ENCODE measurements at places on chromosomes 7 and 10.

DNA sequence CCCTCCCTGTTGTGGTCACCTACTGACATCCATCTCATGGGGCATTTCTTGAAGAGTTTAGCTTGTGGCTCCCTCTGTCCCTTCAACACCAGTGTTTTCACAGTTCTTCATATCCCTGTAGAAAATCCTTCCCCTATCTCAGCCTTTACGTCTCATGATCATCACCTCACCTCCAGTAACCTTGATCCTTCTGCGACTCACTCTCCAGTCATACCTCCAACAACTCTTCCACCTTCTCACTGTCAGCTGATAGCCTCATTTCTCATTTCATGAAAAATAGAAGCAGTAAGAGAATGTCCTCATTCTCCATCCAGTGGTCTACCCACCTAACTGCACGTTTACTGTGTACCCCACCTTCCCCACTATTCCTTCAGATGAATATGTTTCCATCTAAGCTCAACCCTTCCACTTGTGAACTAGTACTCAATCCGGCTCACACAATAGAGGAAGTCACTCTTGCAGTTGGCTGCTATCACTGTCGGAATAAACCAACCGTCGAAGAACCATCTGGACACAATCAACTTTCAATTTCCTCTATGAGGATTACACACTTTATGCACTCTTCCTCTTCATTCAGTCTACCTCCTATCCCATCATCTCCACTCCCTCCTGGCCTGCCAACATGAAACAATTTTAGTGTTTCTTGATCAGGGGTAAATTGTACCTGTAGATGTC lies 256.0 kb downstream of the AHR start:
- no peak for DNase-seq

GRCh38 chr10:101230183-101230917 lies 1.1 kb upstream of the LBX1 start:
- no peak for DNase-seq

GRCh38 chr7:17123020-17123419 lies 175.4 kb upstream of the AHR start:
- no peak for DNase-seq

- no peak for DNase-seq
These were observed 529.9 kb upstream of the DPP6 start for GRCh38 chr7:153522261-153522660.

DNA sequence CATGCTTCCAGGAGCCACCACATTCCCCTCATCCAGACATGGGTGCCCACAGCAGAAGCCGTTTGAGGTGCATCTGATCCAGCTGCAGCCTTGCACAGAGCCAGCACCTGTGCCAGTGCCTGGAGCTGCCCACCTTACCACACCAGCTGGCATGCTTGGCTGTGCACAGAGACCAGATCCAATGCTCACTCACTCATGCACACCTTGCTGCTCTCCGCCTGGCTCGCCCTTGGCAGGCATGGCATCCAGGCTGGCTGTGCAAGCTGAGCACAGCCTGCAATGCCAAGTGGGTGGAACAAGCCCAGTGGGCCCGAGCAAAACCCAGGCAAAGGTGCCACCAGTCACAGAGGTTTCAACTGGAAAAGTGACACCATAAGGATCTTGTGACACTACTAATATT lies 66.9 kb upstream of the SEMA3A start:
- no peak for DNase-seq

- no peak for DNase-seq
These were observed 39.6 kb downstream of the NUP205 start for GRCh38 chr7:135597181-135597925.

DNA sequence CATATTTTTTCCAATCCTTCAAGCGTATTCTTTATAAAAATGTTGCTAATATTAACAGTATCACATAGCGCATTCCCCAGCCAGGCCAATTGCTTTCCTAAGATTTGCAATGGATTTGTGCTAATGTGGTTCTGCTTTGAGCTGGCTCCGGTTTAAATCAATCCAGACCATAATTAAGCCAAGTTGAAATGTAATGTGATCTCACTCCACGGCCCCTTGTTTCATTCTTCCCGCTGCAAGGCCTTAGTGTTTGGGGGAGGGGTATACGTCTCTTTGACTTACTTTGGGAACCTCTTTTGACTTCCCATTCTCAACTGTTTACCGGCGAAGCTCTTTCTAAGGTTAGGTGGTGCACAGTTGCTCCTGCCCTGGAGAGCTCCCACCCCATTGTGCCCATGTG lies 86.4 kb downstream of the PRPF18 start:
- no peak for DNase-seq

- no peak for DNase-seq
These were observed 30.3 kb upstream of the KBTBD2 start for GRCh38 chr7:32921896-32922295.

DNA sequence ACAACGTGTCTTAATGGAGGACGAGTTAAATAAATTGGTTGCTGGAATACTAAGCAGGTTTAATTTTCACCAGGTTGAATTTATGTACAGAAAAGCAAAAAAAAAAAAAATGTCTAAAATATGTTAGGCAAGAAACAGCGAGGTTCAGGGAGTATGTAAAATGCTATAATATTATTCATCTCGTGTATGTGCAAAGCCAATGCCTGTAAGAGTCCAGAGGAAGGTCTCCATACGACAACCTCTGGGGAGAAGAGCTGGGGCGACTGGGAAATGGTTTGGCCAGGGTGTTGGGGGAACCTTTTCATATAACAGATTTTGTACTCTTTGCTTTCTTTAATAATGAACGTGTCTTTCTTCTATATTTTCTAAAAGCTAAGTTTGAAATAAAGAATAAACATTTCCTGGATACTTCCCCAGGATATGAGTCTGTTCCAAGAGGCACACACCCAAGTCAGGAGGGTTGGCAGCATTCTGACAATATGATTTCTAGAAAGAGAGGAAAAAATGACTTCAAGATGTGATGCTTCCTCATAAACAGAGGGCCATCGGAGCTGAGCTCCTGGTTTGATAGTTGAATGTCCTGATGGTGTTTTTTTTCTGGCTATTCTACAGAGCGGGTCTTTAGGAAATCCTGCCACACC lies 208.6 kb upstream of the MGMT start:
- no peak for DNase-seq

- DNase-seq, result no peak
These were observed 18.0 kb downstream of the FKBP6 start for GRCh38 chr7:73345951-73346350.

GRCh38 chr7:151498495-151498894 lies 21.2 kb downstream of the RHEB start:
- DNase-seq, result no peak

- DNase-seq, result no peak
These were observed 128.5 kb downstream of the TACC2 start for GRCh38 chr10:122117475-122117874.

DNA sequence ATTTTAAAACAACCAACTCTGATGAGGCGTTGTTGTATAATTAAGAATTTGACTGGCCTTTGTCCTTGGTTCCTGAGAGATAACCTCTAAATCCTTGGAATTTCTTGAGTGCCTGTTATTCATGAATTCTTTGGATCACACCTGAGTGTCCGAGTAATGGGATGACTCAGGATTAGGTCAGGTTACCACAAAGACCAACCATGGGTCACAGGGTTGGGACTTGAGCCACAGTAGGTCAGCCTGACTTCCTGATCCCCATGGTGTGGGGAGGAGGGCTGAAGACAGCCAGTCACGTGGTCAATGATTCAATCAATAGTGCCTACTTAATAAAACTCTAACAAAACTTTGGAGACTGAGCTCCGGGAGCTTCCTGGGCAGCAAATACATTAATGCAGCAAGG lies 192.5 kb downstream of the GFRA1 start:
- DNase-seq, result no peak

GRCh38 chr7:43915907-43916306 lies 9.5 kb upstream of the URGCP start:
- no peak for DNase-seq

- no peak for DNase-seq
These were observed 142.1 kb downstream of the SLC25A13 start for GRCh38 chr7:96179837-96180236.

DNA sequence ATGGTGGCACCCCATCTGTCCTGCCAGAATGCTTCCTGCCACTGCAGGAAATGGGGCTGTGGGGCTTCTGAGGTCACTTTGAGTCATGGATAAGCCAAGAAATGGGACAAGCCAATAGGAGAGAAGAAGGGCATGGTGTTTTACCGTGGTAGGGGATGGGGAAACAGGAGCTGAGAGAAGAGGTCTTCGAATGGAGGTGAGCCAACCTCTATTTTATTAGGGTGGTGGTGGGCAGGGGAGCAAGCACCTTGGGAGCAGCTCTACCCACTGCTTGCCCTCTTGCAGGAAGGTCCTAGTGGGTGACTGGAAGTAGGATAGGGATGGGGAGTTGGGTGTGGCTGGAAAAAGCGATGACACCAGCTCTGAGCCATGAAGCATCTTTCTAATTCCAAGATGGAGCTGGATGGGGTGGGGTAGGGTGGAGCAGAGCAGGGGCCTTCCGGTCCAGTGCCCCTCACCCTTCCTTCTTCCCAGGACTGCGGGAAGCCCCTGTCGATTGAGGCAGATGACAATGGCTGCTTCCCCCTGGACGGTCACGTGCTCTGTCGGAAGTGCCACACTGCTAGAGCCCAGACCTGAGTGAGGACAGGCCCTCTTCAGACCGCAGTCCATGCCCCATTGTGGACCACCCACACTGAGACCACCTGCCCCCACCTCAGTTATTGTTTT lies 9.1 kb downstream of the ZYX start:
- no peak for DNase-seq

DNA sequence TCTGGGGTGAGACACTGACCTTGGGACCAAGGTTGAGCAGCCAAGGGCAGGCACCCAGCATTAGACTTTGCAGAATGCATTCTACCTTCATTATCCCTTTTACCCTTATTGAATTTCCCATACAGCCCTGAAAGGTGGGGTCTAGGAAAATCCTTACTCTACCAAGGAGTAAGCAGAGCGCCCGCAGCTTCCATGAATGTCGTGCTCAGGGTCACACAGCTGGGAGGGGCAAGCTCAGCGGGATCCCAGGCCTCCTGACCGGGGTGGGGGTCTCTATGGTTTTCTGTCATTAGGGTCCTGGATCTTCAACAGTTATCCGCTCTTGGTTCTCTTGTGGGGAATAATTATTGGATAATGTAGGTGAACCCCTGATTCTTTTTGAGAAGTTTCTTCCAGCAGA lies 30.7 kb upstream of the BTBD16 start:
- no peak for DNase-seq

- DNase-seq, result peak; percentile 24
These were observed 26.1 kb downstream of the INPP5A start for GRCh38 chr10:132563485-132564248.

DNA sequence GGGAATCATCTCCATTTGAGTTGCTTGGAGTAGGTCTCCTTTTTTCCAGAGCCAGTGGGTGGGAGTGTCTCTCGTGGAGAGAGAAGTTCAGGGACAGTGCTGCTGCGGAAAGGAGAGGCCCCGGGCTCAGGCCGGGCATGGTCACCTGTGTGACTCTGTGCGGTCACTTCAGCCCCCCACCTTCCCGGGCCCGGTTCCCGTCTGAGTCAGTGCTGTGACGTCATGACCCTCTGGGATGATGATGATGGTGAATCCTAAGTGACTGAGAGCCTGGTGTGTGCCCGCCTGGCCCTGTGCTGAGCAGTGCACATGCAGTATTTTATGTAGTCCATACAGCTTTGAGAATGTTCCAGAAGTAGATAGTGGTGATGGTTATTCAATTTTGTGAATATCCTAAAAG lies 32.6 kb upstream of the AP5Z1 start:
- no peak for DNase-seq

- DNase-seq, result no peak
These were observed 51.4 kb upstream of the AOAH start for GRCh38 chr7:36775676-36776075.

DNA sequence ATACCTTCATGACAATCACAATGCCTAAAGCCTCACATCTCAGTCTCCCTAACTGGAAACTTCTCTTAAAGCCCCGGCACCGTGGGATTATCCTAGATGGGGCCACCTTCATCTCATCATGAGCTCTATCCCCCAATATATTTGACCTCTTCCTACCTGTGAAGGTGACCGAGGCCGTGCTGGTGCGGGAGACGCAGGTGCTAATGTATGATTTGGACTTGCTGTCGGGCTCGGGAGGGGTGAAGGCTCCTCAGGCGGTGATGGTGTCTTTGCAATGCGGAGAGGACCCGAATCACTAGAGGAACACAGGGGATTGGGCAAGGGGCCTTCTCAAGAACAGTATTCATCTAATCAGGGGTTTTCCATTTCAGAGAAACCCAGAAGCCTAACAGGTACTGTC lies 168.4 kb downstream of the AMPH start:
- DNase-seq, result no peak

DNA sequence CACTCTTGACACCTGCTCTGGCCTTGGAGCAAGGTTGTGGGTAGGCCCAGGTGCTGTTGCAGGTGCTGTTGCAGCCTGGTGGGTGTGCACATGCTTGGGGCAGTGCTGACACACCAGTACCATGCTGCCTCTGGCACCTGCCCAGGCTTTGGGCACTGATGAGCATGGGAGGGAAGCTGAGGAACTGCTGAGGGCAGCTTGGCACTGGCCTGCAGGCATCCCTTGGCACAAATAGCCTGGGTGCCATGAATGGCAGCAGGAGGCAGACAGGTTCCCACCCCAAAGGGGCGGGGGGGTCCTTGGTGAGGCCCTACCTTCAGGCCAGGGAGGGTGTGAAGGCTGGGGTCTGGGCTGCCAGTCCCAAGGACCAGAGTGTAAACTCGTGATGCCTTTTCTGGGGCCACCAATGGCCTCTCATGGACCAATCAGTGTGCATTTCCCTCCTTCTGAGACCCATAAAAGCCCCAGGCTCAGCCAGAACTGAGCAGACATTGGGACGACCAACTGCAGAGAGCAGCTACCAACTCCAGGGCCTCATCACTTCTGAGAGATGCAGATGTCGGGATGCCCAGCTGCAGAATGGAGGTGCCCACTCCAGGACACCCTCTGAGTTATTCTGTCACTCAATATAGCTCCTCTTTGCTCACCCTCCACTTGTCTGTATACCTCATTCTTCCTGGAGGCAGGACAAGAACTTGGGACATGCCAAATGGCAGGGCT lies 547.4 kb downstream of the ZWINT start:
- DNase-seq, result no peak

- peak; percentile 78 for DNase-seq
These were observed 33.4 kb upstream of the PPP3CB start for GRCh38 chr10:73529089-73529832.

- DNase-seq, result no peak
These were observed 31.9 kb downstream of the PCBD1 start for GRCh38 chr10:70856454-70856853.

DNA sequence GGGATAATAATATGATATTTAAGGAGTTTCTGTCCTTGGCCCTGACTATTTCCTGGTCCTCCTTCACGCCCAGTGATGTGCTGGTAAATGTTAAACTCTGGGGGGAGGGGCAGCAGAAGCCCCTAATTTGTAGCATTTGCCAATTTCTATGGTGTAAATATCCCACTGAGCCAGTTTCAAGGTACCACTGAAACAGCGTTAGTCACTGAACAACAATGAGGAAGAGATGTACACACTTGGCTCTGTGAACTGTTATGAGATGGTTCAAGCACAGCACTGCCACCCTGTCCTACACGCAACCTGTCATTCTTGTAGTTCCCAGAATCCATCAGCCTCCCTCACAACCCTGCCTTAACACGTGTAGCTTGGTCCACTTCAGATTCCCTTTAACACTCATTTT lies 39.8 kb downstream of the MET start:
- DNase-seq, result no peak

- DNase-seq, result no peak
These were observed 32.8 kb downstream of the KIAA1549 start for GRCh38 chr7:138948403-138948802.

Data from NCI-H1436 (cell line).